ENCODE measurements at places on chromosomes 5 and 9.
A peak's percentile ranks its signal among the peaks of the same experiment; 100 is the strongest.

GRCh38 chr9:35258660-35259474 lies 97.1 kb downstream of the UNC13B start:
- peak; percentile 41 for DNase-seq

GRCh38 chr9:2000314-2000713 lies 14.8 kb upstream of the SMARCA2 start:
- no peak for DNase-seq

DNA sequence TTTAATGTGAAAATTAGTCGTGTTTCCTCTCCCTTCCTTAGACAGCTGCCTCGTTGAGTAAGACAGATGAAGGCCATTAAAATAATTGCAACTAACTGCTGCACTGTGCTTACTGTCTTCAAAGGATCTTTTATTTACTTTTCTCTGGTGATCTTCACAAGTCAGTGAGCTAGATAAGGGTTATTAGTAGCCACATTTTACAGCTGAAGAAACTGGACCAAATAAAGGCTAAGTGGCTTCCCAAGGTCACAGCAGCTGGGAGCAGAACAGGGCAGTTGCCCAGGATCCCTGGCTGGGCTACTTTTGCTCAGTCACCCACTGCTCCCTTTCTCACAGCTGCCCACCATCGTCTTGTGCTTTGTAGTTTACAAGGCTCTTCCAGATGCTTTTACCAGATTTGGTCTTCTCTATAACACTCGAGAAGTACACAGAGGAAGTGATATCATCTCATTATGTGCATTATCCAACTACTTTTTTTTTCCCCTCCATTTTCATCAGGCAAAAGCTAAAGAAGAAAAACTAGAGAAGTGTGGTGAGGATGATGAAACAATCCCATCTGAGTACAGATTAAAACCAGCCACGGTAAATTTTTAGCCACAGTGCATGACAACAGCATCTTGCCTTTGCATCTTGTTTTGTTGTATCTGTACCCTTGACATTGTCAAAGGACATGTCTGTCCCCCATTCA lies 61.8 kb downstream of the ERAP1 start:
- no peak for DNase-seq

DNA sequence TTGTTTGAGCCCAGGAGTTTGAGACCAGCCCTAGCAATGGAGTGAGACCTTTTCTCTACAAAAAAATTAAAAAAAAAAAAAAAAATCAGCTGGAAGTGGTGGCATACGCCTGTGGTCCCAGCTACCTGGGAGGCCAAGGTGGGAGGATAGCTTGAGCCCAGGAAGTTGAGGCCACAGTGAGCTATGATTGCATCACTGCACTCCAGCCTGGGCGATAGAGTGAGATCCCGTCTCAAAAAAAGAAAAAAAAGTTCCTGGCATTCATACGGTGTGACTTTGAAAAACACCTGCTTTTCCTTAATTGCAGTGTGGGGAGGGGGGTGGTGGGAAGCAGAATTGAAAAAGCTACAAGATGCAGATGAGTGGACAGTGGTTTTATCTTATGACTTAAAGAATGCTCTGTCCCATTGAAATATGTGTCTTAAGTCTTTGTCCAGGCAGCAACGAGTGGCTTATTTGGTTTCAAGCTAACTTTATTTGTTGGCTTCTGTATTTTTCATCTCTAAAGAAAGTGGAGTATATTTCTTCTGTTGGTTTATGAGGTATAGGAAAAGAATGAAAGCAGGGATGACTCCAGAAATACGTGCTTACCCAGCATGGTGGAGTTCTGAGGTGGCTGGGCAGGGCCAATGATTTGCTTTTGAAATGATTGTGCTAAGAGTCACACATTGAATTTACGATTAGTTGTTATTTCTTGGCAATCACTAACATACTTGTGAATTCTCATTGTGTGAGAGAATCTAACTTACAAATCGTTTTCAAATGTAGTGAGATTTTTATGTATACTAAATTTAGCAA lies 27.8 kb downstream of the ROPN1L start:
- no peak for DNase-seq

GRCh38 chr5:96433066-96433447 lies at the start of gene PCSK1:
PCSK1 (minus strand) TSS chr5:96433248; CDS start chr5:96433042, 206 bp downstream.
- peak; percentile 59 for DNase-seq

GRCh38 chr9:71302776-71303175 lies 181.4 kb upstream of the TRPM3 start:
- no peak for DNase-seq

- DNase-seq = no peak
Observed at GRCh38 chr9:6646293-6646636, 736 bp upstream of the GLDC start.

GRCh38 chr5:77590347-77590746 lies 48.2 kb downstream of the OTP start:
- DNase-seq = no peak

- DNase-seq = no peak
Observed at GRCh38 chr9:113131689-113132151, 19.1 kb upstream of the SLC31A2 start.

- no peak for DNase-seq
Observed at GRCh38 chr9:35705372-35705771, 15.6 kb upstream of the TPM2 start.

GRCh38 chr9:110282018-110282738 lies 25.9 kb upstream of the TXN start:
- DNase-seq = no peak

DNA sequence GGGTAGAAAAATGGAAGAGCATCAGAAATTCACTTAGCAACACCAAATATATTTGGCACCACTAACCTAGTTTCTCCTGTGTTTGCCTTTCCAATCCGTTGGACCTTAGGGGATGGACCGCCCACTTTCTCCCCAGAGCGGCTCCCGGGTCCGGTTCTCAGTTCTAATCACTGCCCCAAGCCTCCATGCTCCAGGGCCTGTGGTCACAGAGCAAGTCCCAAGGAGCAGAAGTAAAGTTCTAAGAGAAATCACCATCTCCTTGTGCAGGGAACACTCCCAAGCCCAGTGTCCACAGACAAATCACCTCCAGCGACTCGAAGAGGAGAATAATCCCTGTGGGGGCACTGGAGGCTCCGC lies 728 bp upstream of the SLC1A1 start:
- DNase-seq = no peak

DNA sequence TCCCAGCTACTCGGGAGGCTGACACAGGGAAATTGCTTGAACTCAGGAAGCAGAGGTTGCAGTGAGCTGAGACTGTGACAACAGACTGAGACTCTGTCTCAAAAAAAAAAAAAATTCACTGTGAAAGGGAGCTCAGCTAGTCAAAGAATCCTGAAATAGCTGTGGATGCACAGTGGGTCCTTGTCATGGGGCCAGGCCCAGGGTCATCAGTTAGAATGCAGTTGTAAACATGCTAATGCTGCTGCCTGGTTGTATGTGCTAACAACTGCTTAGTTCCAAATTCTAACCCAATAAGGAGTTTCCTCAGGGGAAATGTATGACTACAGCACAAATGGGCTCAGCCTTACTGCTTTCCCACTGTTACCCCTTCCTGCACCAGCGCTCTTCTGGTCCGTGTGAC lies 84.0 kb downstream of the PALM2AKAP2 start:
- DNase-seq = no peak

GRCh38 chr9:84146893-84147710 lies 166.5 kb downstream of the RMI1 start:
- no peak for DNase-seq

GRCh38 chr9:116992865-116993264 lies 305.8 kb downstream of the TRIM32 start:
- no peak for DNase-seq

DNA sequence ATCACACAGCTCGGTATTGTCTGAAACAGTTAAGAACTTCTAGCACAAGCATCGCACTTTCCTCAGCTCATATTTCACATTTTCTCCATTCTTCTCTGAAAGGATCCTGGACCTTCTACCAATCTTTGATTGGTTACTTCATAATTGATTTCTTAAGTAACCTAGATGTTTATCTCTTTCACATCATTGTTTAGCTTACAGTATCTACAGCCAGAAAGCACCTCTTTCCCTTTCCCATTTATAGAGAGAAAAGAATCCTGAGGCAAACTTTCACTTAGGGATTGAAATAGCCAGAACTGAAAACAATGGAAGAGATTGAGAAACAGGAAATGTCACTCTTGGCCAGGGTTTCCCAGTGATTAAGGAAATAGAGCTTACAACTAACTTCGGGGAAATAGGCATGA lies 2.5 kb downstream of the IL33 start:
- no peak for DNase-seq

GRCh38 chr9:112094948-112095681 lies 80.0 kb downstream of the SUSD1 start:
- no peak for DNase-seq

DNA sequence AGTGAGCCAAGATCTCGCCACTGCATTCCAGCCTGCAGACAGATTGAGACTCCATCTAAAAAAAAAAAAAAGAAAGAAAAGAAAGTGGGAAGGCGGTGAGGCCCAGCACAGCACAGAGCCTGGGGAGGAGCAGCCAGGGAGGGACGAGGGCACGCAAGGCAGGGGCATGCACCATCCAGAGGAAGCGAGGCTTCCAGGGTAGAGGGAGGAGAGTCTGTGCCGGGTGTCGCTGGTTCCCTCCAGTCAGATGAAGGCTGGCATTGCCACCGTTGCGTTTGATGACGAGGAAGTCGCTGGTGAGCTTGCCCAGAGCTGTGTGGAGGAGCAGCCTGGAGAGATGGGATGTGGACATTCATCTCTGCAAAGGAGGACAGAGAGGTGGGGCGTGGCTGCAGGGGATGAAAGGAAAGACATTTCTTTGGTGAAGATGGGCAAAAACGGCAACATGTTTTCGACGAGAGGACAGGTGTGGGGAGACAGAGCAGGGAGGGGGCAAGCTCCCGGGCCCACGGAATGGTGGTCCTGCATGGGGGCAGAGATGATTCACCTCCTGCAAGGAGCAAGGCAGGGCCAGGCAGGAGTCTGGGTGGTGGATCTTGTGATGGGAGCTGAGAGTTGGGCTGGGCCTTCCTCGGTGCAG lies 18.6 kb upstream of the OLFM1 start:
- no peak for DNase-seq

DNA sequence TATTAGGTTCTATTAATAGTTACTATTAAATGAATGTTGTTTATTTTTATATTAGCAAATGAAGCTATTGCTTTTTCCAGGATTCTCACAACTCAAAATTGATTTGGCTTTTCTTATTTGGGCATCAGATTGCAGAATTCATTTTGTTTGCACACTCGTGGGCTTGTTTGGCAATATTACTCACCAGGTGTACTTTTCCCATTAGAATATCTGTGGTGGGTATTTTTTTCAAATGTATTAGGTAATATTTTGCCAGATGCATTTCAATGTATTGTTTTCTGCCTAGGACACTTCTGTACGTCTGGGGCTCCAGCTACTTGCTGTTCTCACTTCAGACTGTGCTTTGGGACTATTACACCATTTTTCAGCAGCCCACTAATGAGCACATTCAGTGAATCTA lies 108.0 kb upstream of the GHR start:
- DNase-seq = no peak

DNA sequence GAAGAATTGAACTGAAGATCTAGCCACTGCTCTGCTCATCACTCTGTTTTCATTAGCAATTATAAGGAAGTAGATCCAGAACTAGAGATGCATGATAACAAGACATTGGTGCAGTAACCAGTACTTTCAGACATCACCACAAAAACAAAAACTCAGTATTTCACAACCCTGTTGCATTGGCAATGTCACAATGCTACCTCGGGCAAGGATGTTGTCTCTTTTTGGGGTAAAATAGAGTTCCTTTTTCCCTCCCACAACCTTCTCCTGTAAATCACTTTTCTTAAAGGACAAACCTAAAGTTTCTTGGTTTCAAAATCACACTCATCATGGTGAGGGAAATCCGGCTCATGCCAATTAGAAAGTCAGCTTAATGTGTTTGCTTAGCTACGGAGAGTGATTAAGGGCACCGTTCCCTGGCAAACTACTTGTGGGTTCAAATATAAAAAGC lies 420.1 kb upstream of the MEF2C start:
- DNase-seq = no peak

All from NCI-H526 treated with DMSO at 0.1 percent for 48 hours (cell line).